ENCODE measurements at places on chromosomes 7 and 10.

DNA sequence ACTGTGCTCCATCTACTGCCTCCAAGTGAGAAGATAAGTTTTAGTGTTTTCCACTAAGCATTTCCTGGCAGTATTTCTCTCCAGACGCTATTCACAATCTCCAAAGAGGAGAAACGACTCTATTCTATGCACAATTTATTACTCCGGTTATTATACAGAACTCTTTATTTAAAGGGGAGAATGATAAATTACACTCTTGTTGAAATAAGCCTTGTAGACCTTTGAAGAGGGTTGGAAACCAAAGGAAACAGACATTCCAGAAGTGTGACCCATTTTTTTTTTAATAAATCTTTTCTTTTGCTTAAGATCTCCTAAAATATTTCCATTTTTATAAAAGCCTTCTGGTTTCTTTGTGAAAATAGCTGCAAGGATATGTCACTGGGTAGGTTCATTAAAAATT lies 76.1 kb upstream of the HDAC9 start:
- no peak overlapping the region for H3K27ac ChIP-seq
- H3K4me3 ChIP-seq = no peak overlapping the region
- no peaks in the 10 kb centered on the region for H3K36me3 ChIP-seq
- H3K27me3 ChIP-seq = no peaks in the 10 kb centered on the region
- H3K4me1 ChIP-seq = no peaks in the 10 kb centered on the region

DNA sequence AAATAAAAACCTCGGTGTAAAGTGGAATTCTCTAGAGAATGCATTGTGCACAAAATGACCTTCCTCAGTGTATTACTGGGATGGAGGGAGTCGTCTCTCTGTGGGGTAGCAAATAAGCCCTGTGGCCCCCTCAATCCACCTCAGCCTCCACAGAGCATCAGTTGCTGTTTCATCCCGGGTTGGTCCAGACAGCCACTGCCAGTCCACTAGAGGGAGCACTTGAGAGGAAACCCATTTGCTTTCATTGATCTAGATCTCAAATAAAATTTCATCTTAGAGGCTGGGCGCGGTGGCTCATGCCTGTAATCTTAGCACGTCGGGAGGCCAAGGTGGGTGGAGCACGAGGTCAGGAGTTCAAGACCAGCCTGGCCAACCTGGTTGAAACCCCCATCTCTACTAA lies 1128.7 kb downstream of the CNTNAP2 start:
- no peak overlapping the region for H3K27ac ChIP-seq
- H3K4me1 ChIP-seq = no peaks in the 10 kb centered on the region
- no peak overlapping the region for H3K4me3 ChIP-seq
- H3K36me3 ChIP-seq = no peaks in the 10 kb centered on the region
- no peaks in the 10 kb centered on the region for H3K27me3 ChIP-seq
- peak; percentile 47 for DNase-seq

DNA sequence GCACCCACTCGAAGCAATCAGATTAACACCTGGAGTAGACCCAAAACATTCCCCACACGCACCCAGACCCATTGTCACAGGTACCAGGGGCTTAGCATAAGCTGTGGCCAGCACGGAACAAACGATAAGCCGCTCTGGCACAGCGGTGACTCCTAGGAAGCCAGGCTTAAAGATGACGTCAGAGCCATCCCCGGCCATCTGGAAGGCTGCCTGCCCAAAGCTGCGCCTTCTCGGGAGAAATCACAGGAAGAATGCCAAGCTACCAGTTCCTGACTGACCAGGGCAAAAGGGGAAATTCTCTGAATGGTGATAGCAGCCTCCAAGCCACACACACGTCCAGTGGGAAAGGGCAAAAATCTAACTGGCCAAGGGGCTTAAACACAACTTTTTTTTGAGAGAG lies 13.0 kb upstream of the WIPI2 start:
- H3K27ac ChIP-seq = no peak overlapping the region
- H3K4me1 ChIP-seq = no peaks in the 10 kb centered on the region
- no peaks in the 10 kb centered on the region for H3K36me3 ChIP-seq
- no peaks in the 10 kb centered on the region for H3K27me3 ChIP-seq

GRCh38 chr10:17668435-17669184 lies 24.7 kb downstream of the STAM start:
- H3K27me3 ChIP-seq = no peaks in the 10 kb centered on the region
- no peak for DNase-seq
- no peak overlapping the region for H3K27ac ChIP-seq
- no peak overlapping the region for H3K4me3 ChIP-seq
- H3K4me1 ChIP-seq = peaks cover 2% of the 10 kb centered on the region
- no peaks in the 10 kb centered on the region for H3K36me3 ChIP-seq

DNA sequence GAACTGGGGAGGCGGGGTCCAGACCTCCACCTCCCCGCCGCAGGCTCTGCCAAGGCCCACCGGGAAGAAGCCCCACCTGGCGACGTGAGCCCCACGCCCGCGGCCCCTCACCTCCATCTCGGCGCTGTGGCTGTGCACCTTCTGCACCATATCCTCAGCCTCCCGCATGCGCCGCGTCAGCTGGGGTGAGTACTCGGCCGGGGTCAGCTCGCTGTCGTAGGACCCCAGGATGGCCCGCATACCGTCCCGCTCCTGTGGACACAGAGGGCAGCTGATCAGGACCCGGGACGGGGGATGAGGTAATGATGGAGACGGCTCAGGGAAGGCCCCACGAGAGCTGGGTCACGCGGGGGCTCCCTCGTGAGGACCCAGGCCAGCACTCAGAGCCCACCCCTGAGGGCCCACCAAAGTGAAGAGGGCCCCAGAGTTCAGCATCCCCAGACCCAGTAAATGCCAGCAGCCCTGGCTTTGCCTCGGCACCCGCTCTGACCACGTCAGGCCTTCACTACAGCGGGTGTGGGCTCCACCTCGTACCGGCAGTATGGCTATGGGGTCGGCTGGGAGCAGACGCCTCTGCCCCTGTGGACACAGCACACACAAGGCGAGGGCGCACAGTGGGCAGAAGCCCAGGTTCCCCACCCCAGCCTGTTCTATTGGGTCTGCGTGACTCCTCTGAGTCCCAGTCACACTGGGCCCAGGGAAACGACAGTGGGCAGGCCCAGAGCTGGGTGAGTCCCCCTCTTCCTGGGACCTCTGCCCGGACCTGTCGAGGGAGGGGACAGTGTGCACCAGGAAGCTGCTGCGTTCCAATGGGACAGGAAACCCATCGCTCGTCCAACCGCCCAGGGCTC lies 218.1 kb downstream of the MAD1L1 start:
- no peaks in the 10 kb centered on the region for H3K4me1 ChIP-seq
- DNase-seq = no peak
- H3K4me3 ChIP-seq = no peak overlapping the region

- H3K4me1 ChIP-seq = peaks cover 15% of the 10 kb centered on the region
- H3K27me3 ChIP-seq = peaks cover 8% of the 10 kb centered on the region
- DNase-seq = no peak
- no peak overlapping the region for H3K4me3 ChIP-seq
- no peak overlapping the region for H3K27ac ChIP-seq
Observed at GRCh38 chr7:128829391-128830166, 627 bp upstream of the FLNC start.

GRCh38 chr7:140022582-140023211 lies 40.1 kb downstream of the PARP12 start:
- H3K27me3 ChIP-seq = no peaks in the 10 kb centered on the region
- no peaks in the 10 kb centered on the region for H3K4me1 ChIP-seq
- H3K27ac ChIP-seq = no peak overlapping the region
- H3K36me3 ChIP-seq = no peaks in the 10 kb centered on the region

- no peak overlapping the region for H3K27ac ChIP-seq
- no peak overlapping the region for H3K4me3 ChIP-seq
- no peaks in the 10 kb centered on the region for H3K27me3 ChIP-seq
- no peaks in the 10 kb centered on the region for H3K36me3 ChIP-seq
- H3K4me1 ChIP-seq = peaks cover 9% of the 10 kb centered on the region
Observed at GRCh38 chr10:71840177-71840957, 10.7 kb downstream of the PSAP start.

DNA sequence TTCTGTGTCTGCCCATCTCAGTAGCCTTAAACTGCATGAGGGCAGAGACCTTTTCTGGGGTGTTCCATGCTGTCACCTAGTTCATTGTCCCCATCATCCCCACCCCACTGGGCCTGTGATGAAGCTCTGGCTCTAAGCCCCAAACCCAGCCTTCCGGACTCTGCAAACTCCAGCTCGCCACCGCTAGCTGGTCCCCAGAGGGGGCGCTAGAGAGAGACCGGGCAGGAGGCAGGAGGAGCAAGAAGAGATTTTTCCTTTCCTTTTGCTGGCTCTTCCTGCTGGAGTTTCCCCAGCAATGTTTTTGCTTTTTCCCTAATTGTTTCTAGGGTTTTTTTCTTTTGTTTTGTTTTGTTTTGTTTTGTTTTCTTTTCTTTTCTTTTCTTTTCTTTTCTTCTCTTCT lies 234.4 kb downstream of the TEX36 start:
- DNase-seq = peak; percentile 41
- H3K36me3 ChIP-seq = no peaks in the 10 kb centered on the region
- no peak overlapping the region for H3K4me3 ChIP-seq
- no peaks in the 10 kb centered on the region for H3K27me3 ChIP-seq
- no peaks in the 10 kb centered on the region for H3K4me1 ChIP-seq
- no peak overlapping the region for H3K27ac ChIP-seq

DNA sequence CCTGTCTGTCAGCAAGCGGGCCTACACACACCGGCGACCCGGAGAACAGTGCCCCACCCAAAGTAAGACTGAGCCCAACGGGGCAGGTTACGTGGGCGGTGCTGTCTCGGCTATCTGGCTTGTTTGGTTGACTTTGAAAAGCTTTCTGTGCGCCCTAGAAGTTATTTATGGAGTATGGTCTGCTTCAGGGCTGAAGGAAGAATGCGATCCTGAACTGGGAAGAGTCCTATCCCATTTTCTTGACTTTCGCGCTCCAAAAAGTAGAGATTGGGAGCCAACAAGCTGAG lies 1.5 kb downstream of the INA start:
- H3K27ac ChIP-seq = no peak overlapping the region
- H3K4me1 ChIP-seq = peaks cover 5% of the 10 kb centered on the region
- DNase-seq = no peak
- H3K4me3 ChIP-seq = no peak overlapping the region
- peaks cover 22% of the 10 kb centered on the region for H3K27me3 ChIP-seq
- H3K36me3 ChIP-seq = no peaks in the 10 kb centered on the region

- no peak overlapping the region for H3K4me3 ChIP-seq
- H3K36me3 ChIP-seq = no peaks in the 10 kb centered on the region
- no peaks in the 10 kb centered on the region for H3K27me3 ChIP-seq
- H3K27ac ChIP-seq = no peak overlapping the region
- no peaks in the 10 kb centered on the region for H3K4me1 ChIP-seq
- no peak for DNase-seq
Observed at GRCh38 chr10:76088980-76089379, 657.6 kb downstream of the LRMDA start.

- no peak overlapping the region for H3K4me3 ChIP-seq
- no peaks in the 10 kb centered on the region for H3K4me1 ChIP-seq
- no peak overlapping the region for H3K27ac ChIP-seq
- DNase-seq = no peak
Observed at GRCh38 chr10:20839141-20839540, 58.0 kb downstream of the NEBL start.

GRCh38 chr10:113148901-113149300 lies 198.9 kb downstream of the TCF7L2 start:
- no peaks in the 10 kb centered on the region for H3K27me3 ChIP-seq
- no peaks in the 10 kb centered on the region for H3K4me1 ChIP-seq
- no peak overlapping the region for H3K4me3 ChIP-seq
- H3K27ac ChIP-seq = no peak overlapping the region
- DNase-seq = no peak

GRCh38 chr7:41096917-41097316 lies 606.0 kb downstream of the INHBA start:
- H3K27me3 ChIP-seq = no peaks in the 10 kb centered on the region
- no peaks in the 10 kb centered on the region for H3K4me1 ChIP-seq
- no peak overlapping the region for H3K4me3 ChIP-seq
- no peaks in the 10 kb centered on the region for H3K36me3 ChIP-seq
- no peak overlapping the region for H3K27ac ChIP-seq

DNA sequence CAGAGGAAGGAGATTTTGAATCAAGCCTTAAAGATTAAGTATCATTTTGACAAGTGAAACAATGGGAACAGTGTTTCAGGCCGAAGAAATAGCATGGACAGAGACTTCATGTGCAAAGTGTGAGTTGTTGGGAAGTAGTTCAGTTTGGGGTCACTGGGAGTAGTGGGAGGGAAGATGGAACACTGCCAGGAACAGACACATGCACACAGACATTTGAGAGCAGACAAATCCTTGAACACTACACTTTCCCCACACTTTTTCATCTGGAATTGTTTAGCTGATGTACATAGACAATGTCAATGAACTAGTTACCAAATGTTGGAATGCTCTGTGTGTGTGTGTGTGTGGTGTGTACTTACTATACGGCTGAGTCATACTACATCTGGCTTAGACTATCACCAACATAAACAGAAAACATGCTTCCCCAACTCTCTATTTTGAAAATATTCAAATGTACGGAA lies 52.4 kb upstream of the LRRC17 start:
- H3K27ac ChIP-seq = no peak overlapping the region
- no peaks in the 10 kb centered on the region for H3K27me3 ChIP-seq
- H3K4me3 ChIP-seq = no peak overlapping the region
- no peak for DNase-seq
- H3K4me1 ChIP-seq = 0 out of 2 replicates have a peak, but pooled peaks cover 3% of the 10 kb centered on the region

DNA sequence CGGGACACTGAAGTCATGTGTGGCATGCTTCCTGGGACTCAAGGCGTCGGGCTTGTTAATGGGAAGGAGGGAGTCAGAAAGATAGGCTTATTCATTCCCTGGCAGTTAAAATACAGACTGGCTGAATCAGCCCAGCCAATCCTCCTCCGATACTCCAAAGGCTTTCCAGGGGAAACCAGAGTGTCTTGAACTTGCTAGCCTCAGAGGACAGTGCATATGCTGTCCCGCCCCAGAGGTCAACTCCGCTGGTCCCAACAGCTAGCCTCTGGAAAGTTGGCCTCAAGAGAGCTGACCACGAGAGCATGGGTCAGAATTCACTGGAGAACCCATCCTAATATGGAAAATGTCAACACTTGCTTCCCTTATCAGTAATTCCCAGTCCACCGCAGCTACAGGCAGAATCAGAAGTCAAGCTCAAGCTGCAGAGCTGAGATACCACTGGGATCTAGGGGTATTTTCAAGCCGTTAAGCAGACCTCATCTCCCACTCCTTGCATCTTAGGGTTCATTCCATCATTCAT lies 43.0 kb downstream of the ELMO1 start:
- DNase-seq = no peak
- H3K36me3 ChIP-seq = no peaks in the 10 kb centered on the region
- no peaks in the 10 kb centered on the region for H3K4me1 ChIP-seq
- H3K27me3 ChIP-seq = no peaks in the 10 kb centered on the region
- H3K4me3 ChIP-seq = no peak overlapping the region

All from iPS DF 6.9 (cell line).